ENCODE measurements at places on chromosomes 1 and 21. TPM values are rescaled to one million over a fixed set of nuclear protein-coding genes. Genes with fewer than 3 reads are reported as not detected.

GRCh38 chr1:185939142-185939541, 205.0 kb downstream of the HMCN1 start:
- no peak for DNase-seq

- DNase-seq = no peak
These were observed 61.2 kb downstream of the CCDC30 start for GRCh38 chr1:42524330-42524729.

- DNase-seq = no peak
These were observed 45.7 kb upstream of the PLPPR4 start for GRCh38 chr1:99218572-99218971.

The TMPRSS15 gene
- not detected for total RNA-seq

The FTCD gene
- total RNA-seq = 9.6 TPM

The DNAJC11 gene
- 91.3 TPM for total RNA-seq

The RAB29 gene
- total RNA-seq = 11.0 TPM
